ENCODE measurements at places on chromosomes 7 and 10.

- DNase-seq = no peak
These were observed 38.1 kb upstream of the GPR141 start for GRCh38 chr7:37645282-37646050.

DNA sequence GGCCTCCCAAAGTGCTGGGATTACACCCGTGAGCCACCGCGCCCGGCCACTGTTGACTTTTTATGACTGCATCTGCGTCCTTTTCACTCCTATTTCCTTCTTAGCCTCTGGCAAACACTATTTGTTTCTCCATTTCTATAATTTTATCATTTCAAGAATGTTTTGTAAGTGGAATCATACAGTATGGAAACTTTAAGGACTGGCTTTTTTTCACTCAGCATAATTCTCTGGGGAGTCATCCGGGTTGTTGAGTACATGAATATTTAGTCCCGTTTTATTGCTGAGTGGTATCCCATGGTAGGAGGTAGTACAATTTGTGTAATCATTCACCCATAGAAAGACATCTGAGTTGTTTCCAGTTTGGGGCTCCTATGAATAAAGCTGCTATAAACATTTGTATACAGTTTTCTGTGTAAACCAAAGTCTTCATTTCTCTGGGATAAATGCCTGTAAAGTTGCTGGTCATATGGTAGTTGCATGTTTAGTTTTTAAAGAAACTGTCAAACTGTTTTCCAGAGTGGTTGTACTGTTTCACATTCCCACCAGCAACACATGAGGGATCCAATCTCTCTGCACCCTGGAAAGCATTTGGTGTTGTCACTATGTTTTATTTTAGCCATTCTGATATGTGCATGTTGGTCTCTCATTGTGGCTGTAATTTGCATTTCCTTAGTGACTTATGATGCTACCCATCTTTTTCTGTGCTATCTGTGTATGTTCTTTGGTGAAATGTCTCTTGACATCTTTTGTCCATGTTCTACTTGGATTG, 139.6 kb upstream of the EEPD1 start:
- no peak for DNase-seq

- no peak for DNase-seq
These were observed 72.5 kb downstream of the CDK6 start for GRCh38 chr7:92763636-92764423.

GRCh38 chr10:76195654-76196390, 764.4 kb downstream of the LRMDA start:
- DNase-seq = no peak

GRCh38 chr7:98991141-98991540, 112.8 kb downstream of the TRRAP start:
- peak; percentile 41 for DNase-seq

DNA sequence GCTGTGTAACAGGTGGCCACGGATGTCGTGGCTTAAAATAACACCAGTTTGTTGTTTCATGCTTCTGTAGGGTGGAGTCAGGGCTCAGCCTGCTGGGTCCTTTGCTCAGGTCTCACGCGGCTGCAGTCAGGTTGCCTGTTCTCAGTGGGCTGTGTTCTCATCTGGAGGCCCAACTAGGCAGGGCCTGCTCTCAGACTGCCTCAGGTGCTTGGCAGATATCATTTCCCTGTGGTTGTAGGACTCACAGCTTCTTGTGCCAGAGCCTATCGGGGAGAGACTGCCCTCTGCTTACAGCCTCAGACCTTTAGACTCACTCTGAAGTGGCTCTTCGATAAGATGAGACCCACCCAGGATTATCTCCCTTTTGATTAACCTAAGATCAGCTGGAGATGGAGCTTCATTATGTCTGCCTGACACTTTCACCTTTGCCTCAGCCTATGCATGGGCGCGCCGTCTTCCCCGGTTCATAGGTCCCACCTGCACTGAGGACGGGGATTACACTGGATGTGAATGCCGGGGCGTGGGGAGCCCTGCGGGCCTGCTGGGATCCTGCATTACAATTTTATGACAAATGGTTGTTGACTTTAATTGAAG, 55.3 kb downstream of the INPP5A start:
- peak; percentile 64 for DNase-seq

DNA sequence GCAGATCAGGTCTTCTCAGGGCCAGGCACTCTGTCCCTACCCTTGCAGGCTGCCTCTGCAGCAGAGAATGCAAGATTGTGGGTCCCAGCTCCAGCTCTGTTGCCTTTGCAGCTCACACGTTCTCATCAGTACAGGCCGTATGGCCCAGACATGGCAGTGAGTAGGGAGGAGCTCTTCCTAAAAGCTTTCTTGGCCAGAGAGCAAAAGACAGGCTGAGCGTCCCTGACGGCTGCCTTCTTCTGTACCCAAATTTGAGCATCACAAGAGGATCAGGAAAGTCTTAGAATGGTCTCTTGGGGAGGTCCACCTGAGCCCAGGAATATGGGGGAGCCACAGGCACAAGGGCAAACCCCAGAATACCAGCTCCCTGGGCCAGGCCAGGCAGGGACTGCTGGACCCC, 266.3 kb upstream of the ZMIZ1 start:
- no peak for DNase-seq

GRCh38 chr7:135704074-135704473, 23.9 kb downstream of the SLC13A4 start:
- no peak for DNase-seq

DNA sequence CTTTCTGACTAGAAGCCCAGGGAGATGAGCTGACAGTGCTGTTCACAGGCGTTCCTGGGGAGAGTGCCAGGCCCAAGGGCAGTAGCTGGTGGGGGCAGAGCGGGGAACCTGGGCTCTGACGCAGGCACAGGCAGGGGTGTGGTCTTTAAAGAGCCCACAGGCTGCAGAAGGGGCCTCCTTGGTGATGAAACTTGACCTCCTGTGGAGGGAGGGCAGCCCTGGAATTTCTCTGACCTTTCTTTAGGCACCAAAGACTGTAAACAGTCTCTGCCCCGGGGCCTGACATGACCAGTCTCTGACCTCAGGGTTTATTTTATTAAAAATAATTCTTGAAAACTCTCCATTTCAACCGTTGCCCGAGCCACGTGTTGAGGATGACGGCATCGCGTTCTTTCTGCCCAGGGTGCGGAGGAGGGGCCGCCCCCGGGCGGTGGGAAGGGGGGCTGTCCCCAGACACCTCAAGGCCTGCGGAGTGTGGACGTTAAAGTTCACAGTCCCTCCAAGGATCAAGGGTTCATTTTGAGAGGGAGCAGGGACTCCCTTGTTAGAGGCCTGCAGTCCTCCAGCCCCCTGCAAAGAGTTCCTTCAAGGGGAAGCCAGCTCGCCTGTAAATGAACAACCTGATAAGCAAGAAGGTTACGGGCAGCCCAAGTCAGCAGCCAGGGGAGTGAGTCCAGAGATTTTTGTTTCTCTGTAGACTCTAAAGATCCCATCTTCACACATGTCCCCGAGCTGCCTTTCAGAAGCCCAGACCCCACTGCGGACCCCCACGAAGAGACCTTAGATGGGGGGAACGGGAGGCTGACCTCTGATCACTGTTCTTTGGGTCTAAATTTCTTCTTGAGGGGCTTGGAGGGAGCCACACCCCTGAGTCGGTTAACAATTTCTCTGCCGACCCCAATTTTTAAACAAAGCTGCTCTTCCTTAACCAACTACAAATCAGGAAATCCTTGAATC, 128.9 kb downstream of the VIPR2 start:
- no peak for DNase-seq

DNA sequence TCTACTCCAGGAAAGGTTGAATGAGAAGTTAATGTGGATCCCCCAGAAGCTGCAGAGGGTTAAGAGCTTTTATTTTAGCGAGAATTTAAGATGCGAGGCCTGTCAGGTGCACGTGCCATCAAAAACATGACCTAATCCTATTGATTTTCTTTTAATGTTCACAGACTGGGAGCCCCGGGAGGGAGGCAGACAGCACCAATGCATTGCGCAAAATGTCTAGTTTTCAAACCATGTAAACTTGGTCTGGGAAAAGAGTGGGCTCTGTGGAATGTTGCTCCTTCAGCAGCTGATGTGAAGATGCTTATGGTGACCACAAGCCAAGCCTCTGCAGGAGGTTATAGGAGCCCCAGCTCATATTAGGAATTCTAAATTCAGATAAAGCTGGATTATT, 172.0 kb upstream of the ITGB1 start:
- no peak for DNase-seq

DNA sequence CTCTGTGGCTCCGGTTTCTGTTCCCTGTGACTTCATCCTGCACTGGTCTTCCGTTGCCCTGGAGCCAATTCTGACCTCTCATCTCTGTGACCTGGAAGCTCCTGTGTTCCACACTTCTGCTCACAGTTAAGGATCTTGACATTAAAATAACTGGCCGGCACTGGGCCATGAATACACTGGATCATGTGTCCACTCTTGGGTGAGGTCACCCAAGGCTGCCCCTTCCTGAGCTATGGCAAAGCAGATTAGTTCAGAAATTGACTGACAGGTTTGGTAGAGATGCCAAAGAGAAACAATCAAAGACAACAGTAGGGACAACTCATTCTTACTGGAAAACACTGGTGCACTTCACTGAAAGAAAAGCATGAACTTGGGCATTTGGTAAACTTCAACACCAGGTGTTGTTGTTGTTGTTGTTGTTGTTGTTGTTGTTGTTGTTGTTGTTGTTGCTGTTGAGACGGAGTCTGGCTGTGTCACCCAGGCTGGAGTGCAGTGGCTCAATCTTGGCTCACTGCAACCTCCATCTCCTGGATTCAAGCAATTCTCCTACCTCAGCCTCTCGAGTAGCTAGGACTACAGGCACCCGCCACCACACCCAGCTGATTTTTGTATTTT, 36.7 kb upstream of the GRID1 start:
- no peak for DNase-seq

GRCh38 chr7:140458201-140458600, 21.1 kb downstream of the MKRN1 start:
- no peak for DNase-seq

- no peak for DNase-seq
These were observed 67.3 kb downstream of the GLCCI1 start for GRCh38 chr7:8035647-8036518.

- no peak for DNase-seq
These were observed 72.8 kb downstream of the FGFR2 start for GRCh38 chr10:121525251-121526134.

DNA sequence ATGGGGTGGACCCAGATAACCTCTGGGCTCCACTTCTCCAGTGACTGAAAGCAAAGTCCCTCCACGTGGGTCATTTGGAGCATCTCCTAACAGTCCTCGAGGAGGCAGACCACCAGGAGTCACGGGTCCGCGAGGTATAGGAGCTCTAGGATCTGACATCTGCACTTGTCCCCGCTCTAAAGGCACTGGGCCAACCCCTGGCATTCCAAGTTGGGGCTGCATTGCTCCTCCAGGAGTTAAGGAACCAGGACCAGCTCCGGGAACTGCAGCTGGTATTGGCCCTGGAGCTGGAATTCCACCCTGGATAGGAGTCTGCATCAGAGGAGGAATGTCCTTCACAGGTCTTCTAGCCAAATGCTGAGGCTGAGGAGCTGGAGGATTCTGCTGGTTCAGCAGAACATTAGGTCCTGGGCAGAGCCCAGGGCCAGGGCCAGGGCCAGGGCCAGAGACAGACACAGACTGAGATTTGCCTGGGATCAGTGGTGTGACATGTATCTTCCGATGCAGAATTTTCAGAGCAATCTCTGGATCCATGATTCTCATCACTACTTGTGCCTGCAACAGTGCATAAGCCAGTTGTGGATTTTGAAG, 827 bp downstream of the CSTF2T start:
- no peak for DNase-seq

- DNase-seq = no peak
These were observed 3.1 kb downstream of the INA start for GRCh38 chr10:103280031-103280430.

GRCh38 chr10:101777619-101778145, 1.8 kb upstream of the FGF8 start:
- DNase-seq = no peak

GRCh38 chr10:117757086-117757720, 214.7 kb downstream of the EMX2 start:
- DNase-seq = no peak

- DNase-seq = no peak
These were observed 39.5 kb upstream of the DMBT1 start for GRCh38 chr10:122521011-122521410.

GRCh38 chr10:49534670-49535381, 4.1 kb downstream of the ERCC6 start:
- DNase-seq = no peak

GRCh38 chr7:13933536-13933935, 55.9 kb downstream of the ETV1 start:
- no peak for DNase-seq

- no peak for DNase-seq
These were observed 48.1 kb downstream of the NEURL1 start for GRCh38 chr10:103541616-103542015.

- DNase-seq = no peak
These were observed 69.1 kb downstream of the MEST start for GRCh38 chr7:130560972-130561371.

DNA sequence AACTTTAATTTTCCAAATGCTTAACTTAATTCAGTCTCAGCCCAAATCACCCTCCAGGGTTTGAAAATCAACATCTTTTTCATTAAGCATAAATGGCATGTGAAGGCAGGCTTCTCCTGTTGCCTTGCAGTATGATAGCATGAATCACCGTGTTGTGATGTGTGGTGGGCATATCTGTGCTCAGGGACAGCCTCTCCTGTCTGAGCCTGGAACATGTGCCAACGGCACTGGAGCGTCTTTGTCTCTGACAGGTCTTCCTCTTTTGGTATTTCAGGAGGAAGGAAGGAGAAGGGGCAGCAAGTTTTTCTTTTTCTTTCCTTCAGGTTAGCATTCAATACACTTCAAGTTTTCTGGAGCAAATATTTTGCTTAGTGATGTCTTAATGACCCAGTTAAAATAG, 57.6 kb downstream of the LRGUK start:
- DNase-seq = no peak
